Stimulated activated CD8-positive, alpha-beta memory T cell treated with anti-CD3 and anti-CD28 coated beads, Interleukin-4, amount 100 ng/mL, for 24 hours (primary cell): ENCODE measurements at places on chromosomes 11 and 22.
A peak's percentile ranks its signal among the peaks of the same experiment; 100 is the strongest.

GRCh38 chr11:95498722-95499425, 267.9 kb upstream of the SESN3 start:
- no peak for DNase-seq

GRCh38 chr11:77073328-77074001, 6.7 kb downstream of the CAPN5 start:
- DNase-seq: no peak

- DNase-seq: peak; percentile 91
Observed at GRCh38 chr11:65900125-65900898, at the start of gene FOSL1. FOSL1 (minus strand) TSS chr11:65900388; CDS start chr11:65900339, 49 bp downstream.

- no peak for DNase-seq
Observed at GRCh38 chr11:32497951-32498350, 62.6 kb upstream of the WT1 start.

DNA sequence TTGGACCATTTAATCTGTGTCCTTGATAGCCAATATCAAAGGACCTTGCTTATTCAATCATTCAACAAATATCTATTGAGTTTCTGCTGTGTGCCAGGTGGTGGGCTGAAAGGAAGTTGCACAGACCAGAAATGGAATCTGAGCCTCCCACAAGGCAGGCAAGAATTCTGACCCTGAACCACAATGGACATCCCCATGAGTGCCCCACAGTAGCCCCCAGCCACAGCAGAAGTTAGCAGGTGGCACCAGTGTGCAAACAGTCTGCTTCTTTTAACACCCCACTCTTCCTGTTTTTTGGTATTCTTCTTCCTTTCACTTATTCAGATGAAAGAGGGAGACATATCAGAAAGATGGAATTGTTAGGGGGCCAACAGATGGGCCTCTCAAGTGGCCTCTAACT, 12.2 kb upstream of the SERPING1 start:
- no peak for DNase-seq

- no peak for DNase-seq
Observed at GRCh38 chr22:48539261-48539660, 1288.4 kb downstream of the BRD1 start.

GRCh38 chr11:63592975-63593395, 21.2 kb downstream of the PLAAT3 start:
- no peak for DNase-seq

- DNase-seq: no peak
Observed at GRCh38 chr22:36208914-36209313, 7.3 kb upstream of the APOL4 start.

GRCh38 chr11:20762980-20763379, 93.6 kb downstream of the NELL1 start:
- no peak for DNase-seq

DNA sequence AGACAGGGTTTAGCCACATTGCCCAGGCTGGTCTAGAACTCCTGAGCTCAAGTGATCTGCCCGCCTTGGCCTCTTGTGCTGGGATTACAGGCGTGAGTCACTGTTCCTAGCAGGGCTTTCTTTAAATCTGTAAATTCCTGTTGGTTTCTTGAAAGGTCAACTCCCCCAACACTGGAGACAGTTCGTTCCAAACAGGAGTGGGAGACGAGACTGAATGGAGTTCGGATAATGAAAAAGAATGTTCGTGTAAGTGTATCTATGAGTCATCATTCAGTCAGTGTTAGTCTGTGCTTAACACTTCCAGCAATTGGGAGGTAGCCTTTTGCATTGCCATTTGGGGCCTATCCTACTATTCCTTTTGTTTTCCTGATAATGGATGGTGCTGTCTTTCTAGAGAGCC, 10.0 kb upstream of the BACE1-AS start:
- no peak for DNase-seq

- no peak for DNase-seq
Observed at GRCh38 chr11:18768472-18768901, 23.1 kb downstream of the PTPN5 start.

GRCh38 chr22:42412744-42413333, 19.4 kb downstream of the NFAM1 start:
- DNase-seq: no peak

DNA sequence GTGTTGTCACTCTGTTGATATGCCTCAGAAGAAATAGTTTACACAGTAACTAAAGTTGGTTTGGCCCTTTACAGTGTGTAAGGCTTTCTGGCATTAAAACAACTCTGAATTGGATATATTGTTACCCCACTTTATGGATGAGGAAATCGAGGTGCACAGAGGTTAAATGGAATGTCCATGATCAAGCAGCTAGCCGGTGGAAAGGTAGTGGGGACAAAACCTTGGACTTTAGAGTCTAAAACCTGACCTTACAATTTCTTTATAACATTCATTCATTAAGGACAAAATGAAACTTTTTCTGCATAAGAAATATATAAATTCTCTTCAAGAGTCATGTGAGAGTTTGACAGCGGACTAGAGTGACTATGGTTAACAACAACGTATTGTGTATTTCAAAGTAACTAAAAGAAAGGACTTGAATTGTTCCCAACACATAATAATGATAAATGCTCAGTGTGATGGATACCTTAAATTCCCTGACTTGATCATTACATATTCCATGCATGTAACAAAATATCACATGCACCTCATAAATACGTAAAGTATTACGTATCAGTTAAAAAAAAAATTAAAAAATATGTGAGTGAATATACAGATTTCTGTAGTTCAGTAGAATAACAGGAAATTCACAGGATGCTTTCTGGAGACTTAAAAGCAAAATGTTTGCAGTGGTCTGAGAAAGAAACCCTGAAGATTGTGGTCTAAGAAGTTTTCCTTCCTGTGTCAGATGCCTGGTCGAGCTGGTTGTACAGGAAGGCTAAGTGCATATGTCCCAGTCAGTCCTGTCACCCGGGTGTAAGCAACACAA, 51.0 kb downstream of the TEAD1 start:
- no peak for DNase-seq

GRCh38 chr22:32130464-32130863, 28.6 kb downstream of the C22orf42 start:
- no peak for DNase-seq

DNA sequence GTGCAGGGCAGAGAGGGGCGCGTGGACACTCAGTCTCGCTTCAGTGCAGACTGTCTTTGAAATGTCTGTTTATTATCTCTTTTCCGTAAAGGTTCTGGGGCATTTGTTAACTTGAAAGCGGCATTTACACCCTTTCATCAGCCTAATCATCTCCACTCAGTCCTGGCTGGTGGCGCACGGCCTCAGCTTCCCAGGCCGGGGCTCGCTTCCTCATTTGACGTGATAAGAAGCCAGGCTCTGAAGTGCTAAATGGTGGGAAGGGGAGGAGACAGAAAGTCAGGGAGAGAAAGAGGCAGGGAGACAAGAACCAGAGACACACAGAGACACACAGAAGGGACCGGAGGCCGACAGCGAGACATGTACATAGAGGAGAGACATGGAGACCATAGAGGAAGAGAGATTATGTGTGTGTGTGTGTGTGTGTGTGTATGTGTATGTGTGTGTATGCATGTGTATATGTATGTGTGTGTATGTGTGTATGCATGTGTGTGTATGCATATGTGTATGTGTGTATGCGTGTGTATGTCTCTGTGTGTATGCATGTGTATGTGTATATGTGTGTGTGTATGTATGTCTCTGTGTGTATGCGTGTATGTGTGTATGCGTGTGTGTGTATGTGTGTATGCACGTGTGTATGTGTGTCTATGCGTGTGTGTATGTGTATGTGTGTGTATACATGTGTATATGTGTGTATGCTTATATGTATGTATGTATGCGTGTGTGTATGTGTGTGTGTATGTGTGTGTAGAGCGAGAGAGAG, 101.5 kb downstream of the ST3GAL4 start:
- DNase-seq: no peak

- no peak for DNase-seq
Observed at GRCh38 chr22:22098457-22099193, 116.0 kb upstream of the TOP3B start.

GRCh38 chr22:20956258-20957101, 10.6 kb upstream of the AIFM3 start:
- no peak for DNase-seq

DNA sequence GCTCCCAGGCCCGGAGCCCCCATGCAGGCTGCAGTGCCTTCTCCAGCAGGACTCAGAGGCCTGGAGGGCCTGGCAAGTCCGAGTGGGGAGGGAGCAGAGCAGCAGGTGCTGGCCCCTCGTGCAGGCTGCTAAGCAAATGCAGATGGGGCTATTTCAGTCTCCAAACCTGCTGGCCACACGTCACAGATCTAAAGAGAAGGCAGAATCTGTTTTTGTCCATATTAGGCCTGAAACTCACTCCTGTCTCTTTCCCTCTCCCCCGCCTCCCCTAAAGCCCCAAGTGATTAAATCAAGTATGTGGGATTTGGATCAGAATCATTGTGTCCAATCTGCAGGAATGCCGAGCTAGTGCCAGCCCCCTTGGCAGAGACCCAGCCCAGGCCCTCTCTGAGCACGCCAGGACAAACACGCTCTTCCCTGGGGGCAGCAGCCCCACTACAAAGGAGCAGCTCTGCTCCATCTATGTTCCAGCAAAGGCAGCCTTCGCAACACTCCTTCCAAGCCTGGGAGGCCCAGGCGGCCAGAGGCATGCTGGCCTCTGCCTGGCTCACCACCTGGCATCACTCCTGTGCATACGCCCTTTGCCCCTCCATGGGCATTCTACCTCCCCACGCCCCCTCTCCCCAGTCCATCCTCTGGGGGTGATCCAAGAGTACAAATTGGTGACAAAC, 26.5 kb downstream of the RPL27A start:
- no peak for DNase-seq

DNA sequence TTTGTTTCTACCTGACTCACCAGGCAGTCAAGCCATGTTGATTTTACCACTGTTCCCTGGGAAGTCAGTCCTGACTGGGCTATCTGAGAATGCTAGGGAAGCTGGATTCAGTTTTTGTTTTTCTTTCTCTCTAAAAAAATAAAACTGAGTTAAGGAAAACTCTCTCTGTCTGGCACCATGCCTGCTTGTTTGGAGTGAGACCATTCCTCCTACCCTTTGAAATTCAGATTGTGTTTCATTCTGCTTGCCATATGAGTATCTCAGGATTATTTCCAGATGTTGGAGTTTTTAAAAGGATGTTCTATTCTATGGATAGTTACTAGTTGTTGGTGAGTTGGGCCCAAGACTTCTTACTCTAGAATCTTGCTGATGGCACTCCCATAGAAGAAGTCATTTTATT, 1917.0 kb downstream of the LRRC4C start:
- DNase-seq: no peak
